ENCODE measurements at places on chromosomes 6 and 20.

DNA sequence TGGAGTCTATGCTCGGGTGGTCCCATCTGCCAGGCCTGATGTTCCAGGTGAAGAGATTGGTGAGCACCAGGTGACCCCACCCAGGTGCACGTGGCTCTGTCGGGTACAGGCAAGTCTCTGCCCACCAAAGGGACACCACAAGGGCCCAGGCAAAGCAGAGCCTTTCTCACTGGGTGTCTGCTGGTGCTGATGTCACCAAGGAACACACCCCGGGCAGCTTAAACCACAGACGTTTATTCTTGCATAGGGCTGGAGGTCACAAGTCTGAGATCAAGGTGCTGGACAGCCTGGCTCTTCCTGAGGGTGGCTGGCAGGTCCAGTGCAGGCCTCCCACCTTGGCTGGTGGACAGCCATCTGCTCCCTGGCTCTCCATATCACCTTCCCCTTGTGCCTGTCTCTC, 100.7 kb upstream of the CD93 start:
- no peak for DNase-seq

DNA sequence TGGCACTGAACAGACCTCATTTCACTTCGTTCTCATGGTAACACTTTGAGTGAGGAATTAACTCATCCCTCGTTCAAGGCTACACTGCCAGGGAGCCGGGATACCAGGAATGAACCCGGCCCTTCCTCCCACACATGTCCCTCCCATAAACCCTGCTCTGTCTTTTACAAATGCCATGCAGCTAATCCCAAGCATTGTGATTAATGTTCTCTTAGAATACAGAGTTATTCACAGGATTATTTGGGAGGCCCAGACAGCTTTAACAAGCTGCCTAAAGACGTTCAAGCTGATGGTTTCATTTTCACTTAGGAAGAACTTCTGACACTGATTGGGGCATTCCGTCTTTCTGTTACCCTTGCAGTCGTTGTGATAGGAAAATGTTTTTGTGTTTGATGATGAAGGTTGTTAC, 42.5 kb upstream of the CD83 start:
- no peak for DNase-seq

DNA sequence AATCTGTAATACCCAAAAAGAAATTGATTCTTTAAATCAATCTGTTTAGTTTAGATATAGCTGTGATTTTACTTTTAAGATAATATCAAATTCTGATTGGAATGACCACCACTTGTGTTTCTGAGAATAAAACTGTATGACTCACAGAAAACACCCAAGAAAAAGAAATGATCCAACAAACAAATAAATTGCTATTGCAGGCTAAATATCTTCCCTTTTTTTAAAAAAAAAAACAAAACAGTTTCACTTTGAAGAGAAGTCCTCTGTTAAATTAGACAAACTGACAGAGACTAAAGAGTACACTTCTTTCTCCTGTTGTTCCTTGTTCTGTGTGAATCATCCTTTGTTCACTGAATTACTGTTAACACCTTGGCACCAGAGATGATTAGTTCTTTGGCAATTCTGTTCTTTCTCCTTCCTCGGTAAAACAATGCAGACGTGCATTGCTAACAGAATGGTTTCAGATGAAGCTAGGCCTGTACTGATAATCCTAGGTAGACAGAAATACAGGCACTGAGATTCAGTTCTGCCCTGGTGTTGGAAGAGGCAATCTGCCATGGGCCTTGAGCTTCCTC, 895.2 kb upstream of the CITED2 start:
- DNase-seq, result no peak

- no peak for DNase-seq
Measured at GRCh38 chr6:130632277-130632676, 194.9 kb upstream of the SMLR1 start.

GRCh38 chr6:145756170-145756662, 20.9 kb upstream of the EPM2A start:
- DNase-seq, result no peak

GRCh38 chr6:69026243-69026642, 391.2 kb downstream of the ADGRB3 start:
- DNase-seq, result no peak

- DNase-seq, result no peak
Measured at GRCh38 chr6:109945091-109945490, 33.0 kb upstream of the GPR6 start.

- no peak for DNase-seq
Measured at GRCh38 chr20:32999603-33000250, 4.5 kb downstream of the SUN5 start.

DNA sequence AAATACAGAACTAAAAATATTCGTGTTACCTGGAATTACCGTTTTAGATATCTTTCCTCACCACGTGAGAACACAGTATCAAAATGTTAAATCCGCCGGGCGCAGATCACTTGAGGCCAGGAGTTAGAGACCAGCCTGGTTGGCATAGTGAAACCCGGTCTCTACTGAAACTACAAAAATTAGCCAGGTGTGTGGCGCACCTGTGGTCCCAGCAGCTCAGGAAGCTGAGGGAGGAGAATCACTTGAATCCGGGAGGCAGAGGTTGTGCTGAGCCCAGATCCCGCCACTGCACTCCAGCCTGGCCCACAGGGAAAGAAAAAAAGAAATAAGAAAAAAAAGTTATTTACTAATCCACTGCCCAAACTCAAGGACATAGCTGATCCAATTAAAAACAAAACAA, 4.8 kb upstream of the DDX43 start:
- DNase-seq, result no peak

- DNase-seq, result no peak
Measured at GRCh38 chr6:39836606-39837005, 44.4 kb downstream of the DAAM2 start.

GRCh38 chr20:63628246-63628975, 1.5 kb upstream of the GMEB2 start:
- no peak for DNase-seq

GRCh38 chr6:116842459-116842858, 13.6 kb upstream of the GPRC6A start:
- no peak for DNase-seq

DNA sequence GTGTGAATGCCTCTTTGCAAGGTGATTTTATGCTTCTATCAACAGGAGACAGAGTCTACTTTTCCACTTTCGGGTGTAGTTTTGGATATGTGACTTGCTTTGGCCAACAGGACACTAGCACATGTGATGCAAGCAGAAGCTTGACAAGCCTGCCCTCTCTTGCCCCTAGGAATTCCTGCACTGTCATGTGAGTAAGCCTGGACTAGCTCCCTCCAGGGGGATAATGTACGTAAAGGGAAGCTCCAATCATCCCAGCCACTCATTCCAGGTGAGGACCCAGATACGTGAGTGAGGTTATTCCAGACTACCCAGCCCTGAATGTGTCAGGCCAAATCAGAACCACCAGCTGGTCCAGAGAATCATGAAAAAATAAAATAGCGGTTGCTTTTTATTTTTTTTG, 33.3 kb downstream of the BEND3 start:
- no peak for DNase-seq

- DNase-seq, result no peak
Measured at GRCh38 chr20:59736366-59736765, 132.0 kb downstream of the PHACTR3 start.

GRCh38 chr20:15613530-15613929, 959.7 kb downstream of the KIF16B start:
- no peak for DNase-seq

- DNase-seq, result no peak
Measured at GRCh38 chr6:130381012-130381411, 15.2 kb downstream of the TMEM200A start.

- DNase-seq, result no peak
Measured at GRCh38 chr6:139334806-139335446, 39.5 kb downstream of the CITED2 start.

- DNase-seq, result no peak
Measured at GRCh38 chr20:57205606-57206219, 60.7 kb downstream of the BMP7 start.

DNA sequence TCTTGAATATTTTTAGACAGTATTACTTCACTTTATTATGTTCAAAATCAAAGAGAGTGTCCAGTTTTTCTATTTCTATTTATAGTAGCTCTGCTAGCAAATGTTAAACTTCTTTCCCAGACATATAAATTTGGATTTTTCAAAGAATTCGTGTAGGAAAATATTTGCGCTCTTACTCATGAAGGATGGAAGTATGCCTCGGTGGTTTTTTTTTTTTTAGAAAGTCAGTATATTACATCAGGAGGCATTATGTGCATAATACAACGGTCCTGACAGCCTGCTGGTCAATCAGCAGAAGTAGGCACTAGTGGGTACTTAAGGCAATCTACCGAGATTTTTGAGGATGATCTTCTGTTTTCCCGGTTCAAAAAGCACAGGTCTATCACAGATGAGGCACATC, 249.3 kb downstream of the TBX18 start:
- DNase-seq, result no peak

DNA sequence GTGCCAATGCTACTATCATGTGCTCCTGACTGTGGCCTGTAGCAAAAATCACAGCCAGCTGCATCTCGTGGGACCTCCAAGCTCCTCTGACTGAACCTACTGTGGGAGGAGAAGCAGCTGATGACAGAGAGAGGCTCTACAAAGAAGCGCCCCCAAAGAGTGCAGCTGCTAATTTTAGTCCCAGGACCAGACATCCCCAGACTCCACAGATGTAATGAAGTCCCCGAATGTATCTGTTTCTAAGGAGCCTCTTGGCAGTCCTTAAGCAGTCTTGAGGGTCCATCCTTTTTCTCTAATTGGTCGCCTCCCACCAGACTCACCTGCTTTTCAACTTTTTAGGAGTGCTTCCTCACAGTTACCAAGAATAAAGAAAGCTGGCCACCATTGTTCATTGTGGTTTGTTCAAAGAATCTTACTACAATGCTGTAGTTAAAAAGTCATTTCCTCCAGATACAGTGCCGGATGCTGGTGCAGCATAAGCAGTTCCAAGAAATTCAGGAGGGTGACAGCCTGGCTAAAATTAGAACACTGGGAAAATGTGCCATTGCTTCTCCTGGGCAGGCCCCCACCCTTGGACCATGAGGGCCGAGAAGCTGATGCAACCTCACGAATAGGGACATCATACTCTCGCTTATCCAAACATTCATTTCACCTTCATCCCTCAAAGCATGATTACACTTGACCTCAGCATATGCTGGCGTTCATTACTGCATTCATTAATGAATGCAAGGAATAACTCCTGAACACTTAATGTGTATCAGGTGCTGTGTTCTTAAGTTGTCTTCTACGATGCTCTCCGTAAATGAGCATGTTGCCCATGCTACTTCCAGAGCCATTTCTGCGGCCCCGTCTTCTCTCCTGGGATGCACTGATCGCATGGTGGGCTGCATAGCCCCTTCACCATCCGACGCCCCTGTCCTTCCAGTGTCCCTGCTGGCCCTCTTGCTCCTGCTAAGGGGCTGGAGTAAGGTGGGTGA, 66.4 kb downstream of the LY86 start:
- DNase-seq, result no peak

- no peak for DNase-seq
Measured at GRCh38 chr6:42936398-42936797, 7.1 kb downstream of the CNPY3 start.

- DNase-seq, result no peak
Measured at GRCh38 chr6:157980288-157981131, 1.2 kb upstream of the SYNJ2 start.

DNA sequence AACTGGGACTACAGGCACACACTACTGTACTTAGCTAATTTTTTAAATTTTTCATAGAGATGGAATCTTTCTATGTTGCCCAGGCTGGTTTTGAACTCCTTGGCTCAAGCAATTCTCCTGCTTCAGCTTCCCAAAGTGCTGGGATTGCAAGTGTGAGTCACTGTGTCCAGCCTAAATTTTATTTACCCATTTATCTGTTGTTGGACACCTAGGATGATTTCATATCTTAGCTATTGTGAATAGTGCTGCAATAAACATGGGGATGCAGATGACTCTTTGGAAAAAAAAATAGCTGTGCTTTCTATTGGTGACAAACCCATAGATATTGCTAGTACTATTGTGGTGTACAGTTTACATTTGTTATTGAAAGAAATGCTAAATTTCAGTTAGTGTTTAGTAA, 19.6 kb upstream of the SYNCRIP start:
- no peak for DNase-seq

DNA sequence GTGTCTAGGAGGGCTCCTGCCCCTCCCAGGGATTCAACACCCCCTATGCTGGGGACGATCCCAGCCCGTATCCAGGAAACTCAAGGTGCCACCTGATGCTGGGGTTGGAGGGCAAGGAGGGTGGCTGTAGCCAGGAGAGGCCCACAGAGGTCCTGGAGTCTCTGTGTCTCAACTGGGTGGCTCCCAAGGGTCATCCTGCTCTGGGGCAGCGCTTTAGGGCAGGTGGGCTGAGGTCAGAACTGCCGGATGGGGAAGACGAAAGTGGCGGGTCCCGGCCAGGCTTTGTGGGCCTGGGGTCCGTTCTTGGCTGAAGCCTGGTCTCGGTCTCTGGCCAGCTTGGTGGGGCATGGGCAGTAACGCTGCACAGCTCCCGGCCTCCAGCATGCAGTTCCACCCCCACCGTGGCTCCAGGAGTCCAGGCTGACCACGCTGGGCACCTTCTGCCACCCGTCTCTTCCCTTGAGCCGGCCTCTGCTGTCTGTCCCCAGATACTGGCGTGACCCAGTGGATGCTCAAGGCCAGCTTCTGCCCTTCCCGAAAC, 2.8 kb upstream of the COL20A1 start:
- no peak for DNase-seq

DNA sequence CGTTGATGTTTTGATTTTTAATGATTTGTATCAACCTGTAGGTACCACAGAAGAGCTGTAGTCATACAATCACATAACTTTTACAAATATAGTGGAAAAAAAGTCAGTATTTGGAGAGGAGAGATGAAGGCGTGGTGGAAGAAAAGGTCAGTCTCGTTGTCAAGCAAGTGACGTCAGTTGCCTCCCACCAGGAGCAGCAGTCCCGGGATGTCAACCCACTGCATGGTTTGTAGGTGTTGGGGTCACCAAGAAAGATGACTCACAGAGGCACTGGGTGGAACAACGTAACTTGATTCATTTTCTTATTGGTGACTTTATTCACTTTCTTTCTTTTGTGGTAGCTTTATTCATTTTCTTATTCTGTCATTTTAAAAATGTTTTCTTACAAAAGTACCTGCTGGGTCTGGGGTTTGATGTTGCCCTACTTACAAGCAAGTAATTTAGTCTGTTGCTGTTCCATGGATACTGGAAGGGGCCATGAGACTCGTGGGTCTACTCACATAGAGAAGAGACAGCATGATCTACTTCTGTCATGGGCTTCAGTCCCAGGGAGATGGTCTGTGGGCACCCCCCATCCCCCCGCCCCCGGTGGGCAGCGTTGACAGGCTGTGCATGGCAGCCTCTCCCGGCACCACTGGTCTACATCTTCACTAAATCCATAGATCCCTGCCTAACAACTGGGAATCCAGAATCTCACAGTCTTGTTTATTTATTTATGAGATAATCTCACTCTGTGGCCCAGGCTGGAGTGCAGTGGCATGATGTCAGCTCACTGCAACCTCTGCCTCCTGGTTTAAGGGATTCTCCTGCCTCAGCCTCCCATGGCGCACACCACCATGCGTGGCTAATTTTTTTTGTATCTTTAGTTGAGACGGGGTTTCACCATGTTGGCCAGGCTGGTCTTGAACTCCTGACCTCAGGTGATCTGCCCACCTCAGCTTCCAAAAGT, 36.4 kb upstream of the SYNJ2 start:
- DNase-seq, result no peak

- no peak for DNase-seq
Measured at GRCh38 chr6:56541741-56542360, 100.8 kb downstream of the DST start.

Data from anterior cingulate cortex (tissue), 58 donors.